ENCODE measurements at places on chromosomes 16 and 17. TPM values are rescaled to one million over a fixed set of nuclear protein-coding genes. Genes with fewer than 3 reads are reported as not detected.

GRCh38 chr17:78315355-78316114, 44.3 kb downstream of the SOCS3 start:
- peak; percentile 35 for DNase-seq

GRCh38 chr16:10121897-10122425, 60.3 kb downstream of the GRIN2A start:
- no peak for DNase-seq

- DNase-seq = no peak
Measured at GRCh38 chr16:10485698-10486382, 94.6 kb downstream of the EMP2 start.

CPNE7 gene
- 18.4 TPM for total RNA-seq

RBFOX1 gene
- total RNA-seq = 2.5 TPM
